Activated CD4-positive, alpha-beta T cell treated with anti-CD3 and anti-CD28 coated beads for 4 hours (primary cell): ENCODE measurements at places on chromosomes 7 and 10.

DNA sequence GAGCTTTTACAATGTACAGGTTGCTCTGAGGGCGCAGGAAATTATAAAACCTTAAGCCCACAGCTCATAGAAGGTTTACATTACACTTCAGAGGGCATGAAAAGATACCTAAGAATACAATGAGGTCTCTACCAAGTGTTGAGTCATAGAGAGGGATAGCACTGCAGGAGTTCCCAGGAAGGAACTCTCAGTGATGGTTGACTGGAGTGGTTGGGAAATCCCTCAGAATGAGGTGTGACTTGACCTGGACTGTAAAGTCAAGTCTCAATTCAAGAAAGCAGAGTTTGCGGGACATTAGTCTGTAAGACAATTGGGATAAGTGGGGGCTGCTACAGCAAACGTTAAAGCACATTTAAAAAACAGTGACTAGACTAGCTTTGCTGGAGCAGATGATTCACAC, 21.9 kb downstream of the TNKS2 start:
- DNase-seq: no peak

- DNase-seq: no peak
Observed at GRCh38 chr10:95253007-95253406, 37.8 kb downstream of the PDLIM1 start.

- no peak for DNase-seq
Observed at GRCh38 chr10:67818323-67818722, 19.7 kb downstream of the DNAJC12 start.

DNA sequence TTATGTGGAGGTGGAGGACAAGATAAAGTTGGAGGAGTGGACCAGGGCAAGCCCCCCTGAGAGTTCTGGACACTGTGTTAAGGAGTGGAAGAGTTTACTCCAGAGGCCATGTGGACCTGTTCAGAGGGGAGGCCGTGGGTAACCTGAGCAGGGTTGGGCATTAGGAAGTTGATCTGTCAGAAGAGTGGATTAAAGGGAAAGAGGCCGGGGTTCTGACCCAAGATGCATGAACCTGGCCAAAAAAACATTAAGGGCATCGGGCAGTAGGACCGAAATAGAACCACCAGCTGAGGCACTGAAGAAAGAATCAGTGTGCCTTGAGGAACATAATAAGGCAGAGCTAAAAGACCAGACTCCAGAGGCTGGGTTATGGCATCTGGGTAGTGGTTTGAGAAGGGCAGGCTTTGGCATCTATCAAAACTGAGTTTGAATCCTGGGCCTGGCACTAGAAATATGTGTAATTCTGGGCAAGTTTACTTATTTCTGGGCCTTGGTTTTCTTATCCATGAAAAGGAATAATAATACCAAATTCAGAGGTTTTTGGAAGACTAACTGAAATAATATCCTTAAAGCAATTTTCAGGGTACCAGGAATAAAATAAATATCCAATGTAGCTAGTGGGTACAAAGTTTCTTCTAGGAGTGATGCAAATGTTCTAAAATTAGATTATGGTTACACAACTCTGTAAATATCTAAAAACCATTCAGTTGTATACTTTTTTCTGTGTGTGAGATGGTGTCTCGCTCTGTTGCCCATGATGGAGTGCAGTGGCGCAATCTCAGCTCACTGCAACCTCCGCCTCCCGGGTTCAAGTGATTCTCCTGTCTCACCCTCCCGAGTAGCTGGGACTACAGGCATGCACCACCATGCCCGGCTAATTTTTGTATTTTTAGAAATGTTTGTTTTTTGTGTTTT, 10.9 kb upstream of the FRAT1 start:
- DNase-seq: no peak

- no peak for DNase-seq
Observed at GRCh38 chr7:123190109-123190831, 9.5 kb downstream of the SLC13A1 start.

DNA sequence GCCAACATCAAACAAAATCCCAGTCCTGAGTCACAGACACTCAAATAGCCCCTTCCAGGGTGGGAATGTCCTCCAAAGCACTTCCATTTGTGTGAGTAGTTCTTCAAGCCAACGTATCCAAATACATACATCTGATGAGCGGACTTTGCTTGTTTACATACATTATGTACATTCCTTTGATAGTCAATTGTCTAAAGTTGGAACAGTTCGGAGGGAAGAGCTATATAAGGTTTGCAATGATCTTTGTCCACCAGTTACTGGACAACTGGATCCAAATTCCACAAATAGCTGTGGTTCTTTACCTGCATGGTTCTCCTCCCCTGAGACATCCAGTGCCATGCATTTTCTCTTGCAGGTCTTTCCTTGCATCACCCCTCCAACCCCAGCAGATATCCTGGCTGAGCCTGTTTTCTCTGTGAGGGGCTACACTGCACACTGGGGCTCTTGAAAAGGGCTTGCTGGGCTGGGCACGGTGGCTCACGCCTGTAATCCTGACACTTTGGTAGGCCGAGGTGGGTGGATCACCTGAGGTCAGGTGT, 4.7 kb upstream of the MGMT start:
- no peak for DNase-seq

DNA sequence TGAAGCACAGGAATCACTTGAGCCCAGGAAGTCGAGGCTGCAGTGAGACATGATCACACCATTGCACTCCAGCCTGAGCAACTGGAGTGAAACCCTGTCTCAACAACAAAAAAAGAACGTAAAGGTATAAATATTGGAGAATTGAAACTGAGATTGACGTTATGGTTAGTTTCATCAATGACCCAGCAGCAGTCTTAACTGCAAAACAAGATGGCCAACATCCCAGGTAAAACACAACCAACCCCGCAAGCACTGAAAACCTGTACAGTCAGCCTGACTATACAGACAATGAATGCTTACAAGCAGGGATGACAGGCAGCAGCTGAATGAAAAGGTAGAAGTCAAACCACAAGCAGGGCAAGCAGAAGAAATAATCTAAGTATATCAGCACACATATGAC, 34.7 kb downstream of the WAPL start:
- no peak for DNase-seq

DNA sequence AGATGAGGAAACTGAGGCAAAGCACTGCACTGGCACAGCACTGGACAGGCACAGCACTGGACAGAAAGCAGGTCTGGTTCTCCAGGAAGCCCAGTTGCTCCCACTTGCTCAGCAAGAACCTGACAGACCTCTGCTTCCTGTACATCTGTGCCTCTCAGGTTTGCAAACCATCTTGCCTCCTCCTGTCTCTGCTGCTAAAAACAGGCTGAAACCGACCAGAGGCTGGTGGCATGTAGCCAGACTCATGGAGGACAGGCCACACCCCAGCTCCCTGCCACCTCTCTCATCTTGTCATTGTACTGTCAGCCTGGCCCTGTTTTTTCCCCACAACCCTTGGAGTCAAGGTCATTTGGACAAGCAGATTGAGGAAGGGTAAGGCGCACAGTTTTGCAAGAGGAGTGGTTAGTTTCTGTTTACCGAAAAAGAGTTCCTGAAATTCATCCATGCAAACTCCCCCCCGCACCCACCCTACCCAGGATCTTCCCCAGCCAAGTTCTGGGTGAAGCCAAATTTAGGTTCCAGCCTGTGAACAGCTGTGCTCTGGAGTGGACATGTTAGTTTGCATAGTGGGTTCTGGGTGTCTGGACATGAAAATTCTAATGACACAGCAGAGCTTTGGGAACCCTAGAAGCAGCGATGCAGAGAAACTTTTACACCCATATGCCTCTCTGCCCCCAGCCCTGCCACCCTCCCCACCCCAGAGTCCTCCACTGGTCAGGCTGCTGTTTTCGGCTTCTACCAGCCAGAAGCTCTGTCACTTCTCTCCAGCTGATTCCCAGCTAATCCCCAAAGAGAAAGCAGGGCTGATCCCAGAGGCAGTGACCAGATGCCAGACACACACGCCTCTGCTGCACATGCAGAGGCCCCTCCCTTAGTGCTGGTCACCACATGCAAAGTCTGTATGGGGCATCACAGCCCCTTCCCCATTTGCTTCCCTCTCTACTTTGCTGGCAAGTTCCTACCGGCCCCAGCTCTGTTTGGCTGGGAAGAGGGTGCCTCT, 8.5 kb upstream of the C10orf105 start:
- DNase-seq: peak; percentile 49

DNA sequence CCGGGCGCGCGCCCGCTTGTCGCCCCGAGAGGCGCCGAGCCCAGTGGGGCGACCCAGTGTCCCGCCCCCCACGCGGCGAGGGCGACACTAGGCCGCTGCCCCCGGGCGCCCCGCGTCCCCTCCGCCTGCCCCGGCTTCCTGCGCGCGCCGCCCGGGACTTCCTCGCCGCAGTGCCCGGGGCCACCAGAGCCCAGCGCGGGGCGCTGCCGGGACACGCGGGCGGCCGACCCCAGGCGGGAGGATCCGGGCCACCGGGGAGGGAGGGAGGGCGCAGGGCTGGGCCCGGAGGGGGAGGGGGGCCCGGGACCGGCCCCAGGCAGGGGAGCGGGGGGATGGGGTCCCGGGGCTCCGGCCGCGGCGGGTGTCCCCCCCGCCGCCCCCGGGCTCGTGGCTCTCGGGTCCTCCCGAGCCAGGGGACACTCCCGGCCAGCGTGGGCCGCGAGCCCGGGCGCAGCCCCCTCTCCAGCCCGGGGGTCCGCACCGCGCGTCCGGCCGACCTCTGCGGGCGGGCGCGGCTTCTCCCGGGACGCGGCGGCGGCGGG, 435 bp upstream of the PWWP2B start:
- DNase-seq: peak; percentile 64

- DNase-seq: no peak
Observed at GRCh38 chr7:144454-144826, 47.9 kb upstream of the FAM20C start.

- no peak for DNase-seq
Observed at GRCh38 chr10:51244309-51244708, 170.0 kb downstream of the PRKG1 start.

GRCh38 chr7:70634610-70635068, 497.3 kb upstream of the GALNT17 start:
- no peak for DNase-seq

DNA sequence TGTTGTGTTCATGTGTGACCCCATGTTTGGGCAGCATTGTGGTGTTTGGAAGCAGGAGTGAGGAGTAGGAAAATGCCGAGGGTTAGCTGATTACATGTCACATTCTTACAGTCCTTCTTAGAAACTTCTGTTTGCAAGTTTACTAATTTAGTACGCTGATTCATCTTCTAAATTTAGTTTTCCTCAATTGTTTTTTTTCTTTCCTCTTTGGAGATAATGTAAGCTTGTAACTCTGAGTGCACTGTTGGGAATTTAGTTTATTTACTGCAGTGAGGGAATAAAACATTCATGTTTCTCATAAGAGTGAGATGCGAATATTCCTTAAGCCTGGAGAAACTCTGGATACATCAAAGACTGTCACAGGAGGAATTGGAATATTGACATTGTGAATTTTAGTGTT, 135.0 kb downstream of the NT5C2 start:
- no peak for DNase-seq

- no peak for DNase-seq
Observed at GRCh38 chr10:77072836-77073662, 564.6 kb downstream of the KCNMA1 start.

DNA sequence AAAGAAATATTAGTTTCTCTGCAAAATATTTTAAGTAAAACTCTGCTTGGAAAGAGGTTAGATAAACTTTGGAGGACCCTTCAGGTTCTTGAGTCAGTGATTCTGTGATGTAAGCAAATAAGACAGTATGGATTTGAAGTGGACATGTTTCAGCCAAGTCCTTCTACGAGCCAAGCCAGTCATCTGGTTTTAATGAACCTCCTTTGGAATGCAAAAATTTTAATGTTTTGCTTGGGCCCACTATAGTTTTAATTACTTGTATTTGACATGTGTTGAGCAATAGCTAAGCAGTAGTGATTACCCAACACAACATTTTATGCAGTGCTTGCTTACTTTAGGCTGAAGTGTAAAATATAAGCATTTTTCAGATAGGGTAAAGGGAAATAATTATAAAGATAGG, 296.3 kb upstream of the SEMA3D start:
- no peak for DNase-seq

- no peak for DNase-seq
Observed at GRCh38 chr7:47049234-47049774, 532.6 kb downstream of the TNS3 start.

GRCh38 chr10:32144817-32145688, 88.8 kb upstream of the KIF5B start:
- no peak for DNase-seq

- DNase-seq: no peak
Observed at GRCh38 chr10:43172645-43173044, 34.4 kb downstream of the CSGALNACT2 start.
